ENCODE measurements at places on chromosomes 2 and 18. TPM values are rescaled to one million over a fixed set of nuclear protein-coding genes. Genes with fewer than 3 reads are reported as not detected.

Gene SALL3
- 1.6 TPM for total RNA-seq

Gene POTEI
- total RNA-seq: 2.4 TPM

Gene PSMA8
- not detected for total RNA-seq

Gene ARHGEF33
- total RNA-seq: 1.0 TPM

Gene LCT
- not detected for total RNA-seq

Gene HAAO
- total RNA-seq: 0.30 TPM

DNA sequence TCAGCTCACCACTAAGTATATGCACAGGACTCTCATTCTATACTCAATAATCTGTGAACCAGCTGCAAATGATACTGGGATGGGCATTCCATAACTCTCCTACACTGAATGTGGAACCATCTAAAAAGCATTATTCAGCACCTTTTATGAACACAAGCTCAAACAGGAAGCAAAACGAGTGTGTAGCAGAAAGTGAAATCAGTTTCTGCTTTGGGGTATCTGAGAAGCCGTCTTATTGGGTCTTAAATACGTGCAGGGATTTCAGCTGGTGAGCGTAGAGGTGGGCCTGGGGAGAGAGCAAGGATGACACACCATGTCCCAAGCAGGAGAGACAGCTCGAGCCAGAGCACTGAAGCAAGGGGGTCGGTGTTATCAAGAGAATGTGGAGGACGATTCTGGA, 120.0 kb upstream of the TTN start:
- peaks cover 64% of the 10 kb centered on the region for H3K36me3 ChIP-seq
- no peak overlapping the region for H3K4me3 ChIP-seq
- peak overlapping the region; percentile 44 for H3K27ac ChIP-seq
- H3K27me3 ChIP-seq: no peaks in the 10 kb centered on the region

DNA sequence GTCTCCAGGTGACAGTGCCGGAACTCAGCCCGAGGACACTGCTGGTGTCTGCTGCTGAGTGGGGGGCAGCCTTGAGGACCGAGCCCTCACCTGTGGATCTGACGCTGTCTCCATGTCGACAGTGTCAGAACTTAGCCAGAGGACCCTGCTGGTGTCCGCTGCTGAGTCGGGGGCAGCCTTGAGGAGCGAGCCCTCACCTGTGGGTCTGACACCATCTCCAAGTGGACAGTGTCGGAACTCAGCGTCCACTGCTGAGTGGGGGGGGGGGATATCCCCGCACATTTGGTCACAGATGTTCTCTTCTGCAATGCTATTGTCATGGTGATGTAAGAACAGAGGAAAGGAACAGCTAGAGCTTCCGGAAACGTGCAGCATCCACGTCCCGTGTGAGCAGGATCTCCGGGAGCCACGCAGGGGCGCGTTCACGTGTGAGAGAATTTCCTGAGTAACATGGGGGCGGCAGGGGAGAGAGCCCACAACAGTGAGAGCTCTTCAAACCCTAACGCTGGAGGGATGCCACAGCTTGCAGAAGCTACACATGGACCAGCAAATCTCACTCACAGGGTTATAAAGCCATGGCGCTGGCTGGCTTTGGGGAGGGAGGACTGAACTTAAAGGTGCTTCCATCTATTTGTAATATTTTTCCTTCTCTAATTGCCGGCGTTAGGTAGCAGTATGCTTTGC, 250.7 kb upstream of the SALL3 start:
- no peaks in the 10 kb centered on the region for H3K27me3 ChIP-seq
- H3K36me3 ChIP-seq: no peaks in the 10 kb centered on the region
- H3K4me3 ChIP-seq: no peak overlapping the region

DNA sequence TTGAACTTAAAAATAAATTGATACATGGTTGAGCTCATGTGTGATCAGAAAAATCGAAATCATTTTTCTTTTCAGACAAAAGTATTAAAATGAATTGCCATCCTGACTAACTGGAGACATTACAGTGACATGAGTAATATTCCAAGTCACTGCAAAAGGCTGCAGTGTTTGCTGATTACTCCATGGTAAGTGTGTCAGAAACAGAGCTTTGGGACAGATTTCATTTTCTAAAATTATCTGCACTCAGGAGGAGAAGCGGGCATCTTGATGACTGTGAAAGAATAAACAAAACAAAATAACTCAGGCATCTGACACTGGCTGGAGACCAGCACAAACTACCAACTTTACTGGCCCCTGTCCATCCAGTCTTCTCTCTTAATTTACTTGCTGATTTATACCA, 312.3 kb upstream of the PIK3C3 start:
- no peaks in the 10 kb centered on the region for H3K36me3 ChIP-seq
- peak; percentile 8 for DNase-seq
- H3K27me3 ChIP-seq: no peaks in the 10 kb centered on the region
- no peak overlapping the region for H3K4me3 ChIP-seq
- H3K27ac ChIP-seq: no peak overlapping the region

DNA sequence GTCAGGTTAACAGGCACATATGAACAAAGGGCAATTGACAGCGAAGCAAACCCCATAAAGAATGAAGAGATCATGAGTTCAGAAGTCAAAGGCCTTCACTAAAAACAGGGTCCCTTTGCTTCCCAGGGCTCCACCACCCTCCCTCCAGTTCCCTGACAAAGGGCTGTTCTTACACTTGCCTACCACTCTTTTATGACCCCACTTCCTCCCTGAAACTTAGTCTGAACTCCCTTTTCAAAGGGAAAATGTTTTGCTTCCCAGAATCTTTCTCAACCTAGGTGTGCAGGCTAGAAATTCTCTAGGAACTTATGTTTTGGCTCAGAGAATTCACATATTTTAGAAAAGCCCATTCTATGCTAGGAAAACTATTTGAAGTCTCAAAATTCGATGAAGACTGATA, 86.0 kb upstream of the ITGA4 start:
- H3K36me3 ChIP-seq: no peaks in the 10 kb centered on the region
- H3K4me1 ChIP-seq: no peaks in the 10 kb centered on the region
- no peak overlapping the region for H3K27ac ChIP-seq
- DNase-seq: no peak
- H3K27me3 ChIP-seq: no peaks in the 10 kb centered on the region

GRCh38 chr2:137987011-137987410, 22.7 kb downstream of the HNMT start:
- no peak overlapping the region for H3K27ac ChIP-seq
- H3K36me3 ChIP-seq: no peaks in the 10 kb centered on the region
- no peaks in the 10 kb centered on the region for H3K4me1 ChIP-seq

DNA sequence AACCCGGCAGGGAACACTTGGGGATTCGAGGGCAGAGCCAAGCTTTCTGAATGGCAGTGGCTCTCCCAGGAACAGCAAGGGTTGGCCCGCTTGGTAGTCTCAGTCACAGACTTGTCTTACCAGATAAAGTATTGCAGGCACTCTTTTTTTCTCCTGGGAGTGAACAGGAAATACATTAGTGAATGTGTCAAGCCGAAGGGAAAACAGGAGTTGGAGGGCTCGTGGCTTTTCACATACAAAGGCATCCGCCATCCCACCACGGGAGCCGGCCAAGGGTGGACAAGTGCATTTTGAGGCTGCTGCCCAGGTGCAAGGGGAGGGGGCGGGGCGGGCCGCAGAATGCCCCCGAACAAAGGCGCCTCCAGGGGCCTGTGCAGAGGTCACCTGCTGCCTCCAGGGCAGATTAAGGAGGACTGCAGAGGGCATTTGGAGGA, 163.3 kb upstream of the SIX3 start:
- H3K27ac ChIP-seq: no peak overlapping the region
- H3K4me3 ChIP-seq: no peak overlapping the region
- DNase-seq: peak; percentile 30
- no peaks in the 10 kb centered on the region for H3K4me1 ChIP-seq
- peaks cover 54% of the 10 kb centered on the region for H3K27me3 ChIP-seq
- no peaks in the 10 kb centered on the region for H3K36me3 ChIP-seq

DNA sequence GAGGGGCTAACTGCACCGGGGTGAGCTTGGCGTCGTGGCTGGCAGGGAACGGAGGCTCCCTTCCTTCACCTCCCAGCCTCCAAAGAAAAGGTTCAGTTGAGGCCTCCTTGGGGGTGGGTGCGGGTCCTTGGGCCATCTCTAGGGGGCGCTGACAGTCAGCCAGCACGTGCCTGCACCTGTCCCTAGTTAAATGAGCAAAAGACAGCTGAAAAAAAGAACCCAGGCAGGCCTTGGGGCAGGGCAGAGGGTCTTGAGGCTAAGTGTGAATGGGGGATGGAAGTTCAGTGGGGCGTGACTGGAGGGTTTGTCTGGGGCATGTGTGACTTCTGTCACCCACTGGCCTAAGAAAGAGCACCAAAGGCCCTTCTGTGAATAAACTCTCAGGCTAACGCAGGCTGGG, 56.4 kb downstream of the ZFP36L2 start:
- no peaks in the 10 kb centered on the region for H3K27me3 ChIP-seq
- H3K36me3 ChIP-seq: no peaks in the 10 kb centered on the region
- H3K27ac ChIP-seq: no peak overlapping the region

DNA sequence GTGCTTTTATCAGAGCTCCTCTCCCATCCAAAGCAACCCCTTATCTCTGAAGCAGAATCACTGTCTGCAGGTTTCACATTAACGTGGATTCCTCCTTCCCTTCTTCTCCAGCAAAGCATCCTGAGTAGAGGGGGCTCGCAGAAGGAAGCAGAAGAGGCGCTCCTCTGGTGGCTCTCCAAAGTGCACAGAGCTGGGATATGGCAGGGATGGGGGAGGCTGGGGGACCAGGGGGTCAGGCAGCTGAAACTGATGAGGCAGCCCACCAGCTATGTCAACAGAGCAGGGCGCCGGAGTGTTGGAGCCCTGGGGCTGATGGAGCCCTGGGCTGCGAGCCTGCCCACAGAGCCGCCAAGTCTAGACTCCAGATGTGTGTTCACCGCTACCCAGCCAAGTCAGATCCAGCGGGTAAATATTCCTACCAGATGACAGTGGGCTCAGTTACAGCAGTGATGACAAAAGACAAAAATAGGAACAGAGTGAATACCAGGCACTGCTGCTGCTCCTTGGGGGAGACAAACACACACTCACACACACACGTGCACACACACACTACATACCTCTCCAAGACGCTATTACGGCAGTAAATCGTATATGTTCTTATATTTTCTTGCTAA, 678.3 kb upstream of the ID2 start:
- H3K27ac ChIP-seq: peak overlapping the region; percentile 0
- peak; percentile 70 for DNase-seq
- peaks cover 9% of the 10 kb centered on the region for H3K4me1 ChIP-seq
- no peak overlapping the region for H3K4me3 ChIP-seq
- H3K36me3 ChIP-seq: no peaks in the 10 kb centered on the region
- no peaks in the 10 kb centered on the region for H3K27me3 ChIP-seq

GRCh38 chr18:34075963-34076860, 148.5 kb downstream of the NOL4 start:
- no peak overlapping the region for H3K27ac ChIP-seq
- no peak overlapping the region for H3K4me3 ChIP-seq
- no peak for DNase-seq
- H3K4me1 ChIP-seq: no peaks in the 10 kb centered on the region
- no peaks in the 10 kb centered on the region for H3K36me3 ChIP-seq
- H3K27me3 ChIP-seq: no peaks in the 10 kb centered on the region

DNA sequence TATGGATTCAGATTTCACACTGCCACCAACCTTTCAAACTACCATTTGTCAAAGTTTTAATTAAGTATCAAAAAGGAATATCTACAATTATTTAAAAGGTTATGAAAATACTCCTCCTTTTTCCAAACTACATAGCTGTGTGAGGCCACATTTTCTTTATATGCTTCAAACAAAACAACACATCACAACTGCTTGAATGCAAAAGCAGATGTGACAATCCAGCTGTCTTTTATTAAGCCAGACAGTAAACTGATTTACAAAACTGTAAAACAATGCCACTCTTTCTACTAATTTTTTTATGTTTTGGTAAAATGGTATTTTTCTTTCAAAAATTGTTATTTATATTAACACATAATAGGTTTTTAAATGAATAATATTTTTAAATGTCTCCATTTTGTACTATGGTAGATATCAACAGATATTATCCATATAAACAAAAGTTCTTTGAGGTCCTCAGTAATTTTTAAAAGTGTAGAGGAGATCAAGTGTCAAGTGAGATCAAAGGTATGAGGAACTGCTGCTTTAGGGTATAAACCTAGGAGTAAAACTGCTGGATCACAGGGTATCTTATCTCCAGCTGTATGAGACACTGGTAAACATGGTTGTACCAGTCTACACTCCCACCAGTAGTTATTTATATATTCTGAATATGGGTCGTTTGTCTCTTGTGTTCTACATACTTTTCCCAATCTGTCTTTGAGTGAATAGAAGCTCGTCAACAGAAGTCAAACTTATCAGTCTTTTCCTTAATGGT, 68.8 kb upstream of the SERTAD2 start:
- H3K27ac ChIP-seq: no peak overlapping the region
- peaks cover 37% of the 10 kb centered on the region for H3K4me1 ChIP-seq
- H3K27me3 ChIP-seq: no peaks in the 10 kb centered on the region
- DNase-seq: no peak

DNA sequence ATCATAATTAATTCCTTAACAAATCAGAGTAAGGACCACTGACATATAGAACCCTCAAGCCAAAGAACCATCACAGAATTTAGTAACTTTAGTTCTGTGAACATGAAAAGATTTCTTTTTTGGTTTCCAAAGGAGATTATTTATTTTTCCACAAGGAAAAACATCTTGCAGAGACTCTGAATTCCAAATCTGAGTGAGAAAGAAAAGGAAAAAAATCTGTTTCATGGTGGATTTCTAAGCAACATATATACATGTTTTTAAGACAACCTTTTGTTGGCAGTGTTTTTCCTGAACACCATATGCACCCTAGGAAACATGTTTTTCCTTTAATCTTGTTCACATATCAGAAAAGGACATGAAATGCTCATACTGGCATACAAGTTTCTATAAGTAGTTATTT, 149.8 kb downstream of the AGPS start:
- peaks cover 4% of the 10 kb centered on the region for H3K36me3 ChIP-seq
- H3K4me1 ChIP-seq: no peaks in the 10 kb centered on the region
- no peak for DNase-seq
- H3K27ac ChIP-seq: no peak overlapping the region

DNA sequence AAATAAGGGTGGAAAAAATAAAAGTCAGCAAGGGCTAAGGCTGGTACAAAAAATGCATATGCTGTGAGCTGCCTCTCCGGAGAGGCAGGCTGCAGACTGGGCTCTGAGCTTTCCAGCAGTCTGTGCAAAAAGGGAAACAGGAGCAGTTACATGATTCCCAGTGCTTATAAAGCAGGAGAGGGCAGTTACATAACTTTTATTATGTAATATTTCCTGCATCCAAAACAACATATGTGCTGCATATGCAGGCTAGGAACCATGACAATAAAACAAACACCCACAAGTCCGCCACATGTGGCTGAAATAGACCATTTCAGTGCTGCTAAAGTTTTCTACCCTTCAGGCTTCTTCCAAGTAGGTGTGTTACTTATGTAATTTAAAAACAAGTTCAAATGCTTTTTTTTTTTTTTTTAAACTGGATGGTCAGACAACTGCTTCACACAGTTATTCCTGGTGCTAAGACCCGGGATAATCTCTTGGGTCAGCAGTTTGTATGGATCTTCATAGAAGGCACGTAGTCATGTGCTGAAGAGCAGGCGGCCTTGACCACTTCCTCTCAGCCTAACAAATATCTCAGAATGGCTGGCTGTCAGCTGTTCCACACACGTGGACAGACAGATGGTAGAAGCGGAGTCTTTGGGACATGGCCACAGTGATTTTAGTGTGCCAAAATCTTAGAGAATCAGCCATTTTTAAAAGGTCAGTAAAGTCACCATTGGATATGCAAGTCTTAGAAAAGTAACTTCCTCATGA, 43.5 kb downstream of the ARMC9 start:
- H3K4me1 ChIP-seq: no peaks in the 10 kb centered on the region
- no peak overlapping the region for H3K4me3 ChIP-seq
- peak; percentile 23 for DNase-seq
- H3K27me3 ChIP-seq: no peaks in the 10 kb centered on the region
